ENCODE measurements at places on chromosomes 13 and 19.

DNA sequence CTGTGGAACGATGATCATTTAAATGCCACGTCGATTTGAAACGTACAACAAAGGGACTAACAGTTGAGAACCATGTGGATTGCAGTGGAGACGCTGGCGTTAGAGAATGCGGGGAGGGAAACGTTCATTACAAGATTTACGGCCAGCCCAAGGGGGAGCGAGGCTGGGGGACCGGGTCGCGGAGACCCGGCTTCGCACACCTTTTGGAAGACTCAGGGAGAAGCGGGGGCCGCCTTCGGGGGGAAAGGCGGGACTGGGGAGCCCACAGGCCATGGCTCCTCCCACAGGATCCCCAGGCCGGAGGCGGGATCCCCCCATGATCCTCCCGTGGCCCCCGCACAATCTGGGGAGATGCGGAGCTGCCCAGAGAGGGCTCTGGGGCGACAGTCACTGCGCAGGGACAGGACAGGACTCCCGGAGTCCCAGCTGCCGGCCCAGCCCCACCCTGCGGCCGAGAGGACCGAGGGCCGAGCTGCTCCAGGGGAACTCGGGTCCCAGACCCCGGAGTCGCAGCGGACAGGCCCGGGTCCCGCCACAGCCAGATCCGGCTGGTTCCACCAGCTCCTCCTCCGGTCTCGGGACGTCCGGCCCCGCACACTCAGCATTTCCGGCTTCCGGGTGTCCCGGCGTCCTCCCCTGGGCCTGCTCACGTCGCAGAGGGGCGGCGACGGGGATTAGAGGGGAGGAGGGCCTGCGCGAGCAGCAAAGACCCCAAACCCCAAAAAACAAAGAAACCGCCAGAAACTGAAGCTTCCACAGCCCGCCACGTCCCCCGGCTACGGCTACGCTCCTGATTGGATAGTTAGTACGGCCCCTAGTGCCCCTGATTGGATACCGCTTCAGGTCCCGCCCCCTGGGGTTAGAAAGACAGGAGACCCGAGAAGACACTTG, 21.1 kb upstream of the OR10H1 start:
- peak; percentile 91 for DNase-seq

DNA sequence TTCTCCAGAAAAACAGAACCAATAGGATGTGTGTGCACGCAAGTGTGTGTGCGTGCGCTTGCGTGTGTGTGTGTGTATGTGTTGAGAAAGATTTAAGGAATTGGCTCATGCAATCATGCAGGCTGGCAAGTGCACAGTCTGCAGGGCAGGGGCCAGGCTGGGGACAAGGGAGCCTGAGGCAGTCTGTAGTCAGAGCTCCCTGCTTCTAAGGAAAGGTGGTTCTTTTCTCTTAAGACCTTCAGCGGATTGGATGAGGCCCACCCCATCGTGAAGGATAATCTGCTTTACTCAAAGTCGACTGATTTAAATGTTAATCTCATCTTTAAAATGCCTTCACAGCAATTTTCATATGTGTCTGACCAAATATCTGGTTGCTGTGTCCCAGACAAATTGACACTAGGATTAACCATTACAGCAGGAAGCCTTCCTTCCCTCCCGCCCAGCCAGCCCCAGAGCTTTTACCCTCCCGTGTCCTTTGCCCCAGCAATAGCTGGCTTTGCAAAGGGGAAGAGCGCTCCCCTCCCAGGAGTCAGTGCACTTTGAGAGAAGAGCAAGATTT, 15.0 kb upstream of the NAXD start:
- DNase-seq, result no peak

GRCh38 chr13:35055705-35056104, 113.6 kb downstream of the NBEA start:
- DNase-seq, result no peak

DNA sequence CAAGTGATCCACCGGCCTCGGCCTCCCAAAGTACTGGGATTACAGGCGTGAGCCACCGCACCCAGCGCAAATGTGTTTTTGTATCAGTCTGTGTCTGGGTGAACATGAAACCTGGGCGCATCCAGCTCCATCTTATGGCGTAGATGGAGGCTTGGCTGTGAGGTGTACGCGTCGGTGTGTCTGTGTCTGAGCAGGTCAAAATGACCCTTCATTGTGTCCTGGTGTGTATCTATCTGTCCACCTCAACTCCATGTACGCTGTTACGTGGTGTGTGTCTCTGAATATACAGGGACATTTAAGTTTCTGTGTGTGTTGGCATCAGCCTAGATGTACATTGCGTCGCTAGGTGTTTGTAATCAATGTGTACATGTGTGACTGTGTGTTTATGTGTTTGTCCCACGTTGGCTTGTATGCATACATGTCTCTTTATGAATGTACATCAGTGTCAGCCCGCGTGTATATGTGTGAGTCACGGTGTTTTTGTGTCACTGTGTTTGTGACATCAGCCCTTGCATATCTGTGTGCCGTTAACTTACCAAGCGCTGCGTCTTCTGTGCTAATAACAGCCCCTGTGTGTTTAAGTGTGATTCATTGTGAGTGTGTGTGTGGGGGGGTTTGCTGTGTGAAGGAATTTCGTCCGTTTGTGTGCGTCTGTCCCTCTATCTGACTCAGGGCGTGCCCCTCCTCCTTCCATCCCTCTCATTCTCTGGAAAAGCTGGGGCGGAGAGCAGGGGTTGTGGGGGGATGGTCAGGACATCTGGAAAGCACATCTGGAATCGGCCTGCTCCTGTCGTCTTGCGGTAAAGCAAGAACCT, 6.4 kb downstream of the AXL start:
- peak; percentile 99 for DNase-seq

DNA sequence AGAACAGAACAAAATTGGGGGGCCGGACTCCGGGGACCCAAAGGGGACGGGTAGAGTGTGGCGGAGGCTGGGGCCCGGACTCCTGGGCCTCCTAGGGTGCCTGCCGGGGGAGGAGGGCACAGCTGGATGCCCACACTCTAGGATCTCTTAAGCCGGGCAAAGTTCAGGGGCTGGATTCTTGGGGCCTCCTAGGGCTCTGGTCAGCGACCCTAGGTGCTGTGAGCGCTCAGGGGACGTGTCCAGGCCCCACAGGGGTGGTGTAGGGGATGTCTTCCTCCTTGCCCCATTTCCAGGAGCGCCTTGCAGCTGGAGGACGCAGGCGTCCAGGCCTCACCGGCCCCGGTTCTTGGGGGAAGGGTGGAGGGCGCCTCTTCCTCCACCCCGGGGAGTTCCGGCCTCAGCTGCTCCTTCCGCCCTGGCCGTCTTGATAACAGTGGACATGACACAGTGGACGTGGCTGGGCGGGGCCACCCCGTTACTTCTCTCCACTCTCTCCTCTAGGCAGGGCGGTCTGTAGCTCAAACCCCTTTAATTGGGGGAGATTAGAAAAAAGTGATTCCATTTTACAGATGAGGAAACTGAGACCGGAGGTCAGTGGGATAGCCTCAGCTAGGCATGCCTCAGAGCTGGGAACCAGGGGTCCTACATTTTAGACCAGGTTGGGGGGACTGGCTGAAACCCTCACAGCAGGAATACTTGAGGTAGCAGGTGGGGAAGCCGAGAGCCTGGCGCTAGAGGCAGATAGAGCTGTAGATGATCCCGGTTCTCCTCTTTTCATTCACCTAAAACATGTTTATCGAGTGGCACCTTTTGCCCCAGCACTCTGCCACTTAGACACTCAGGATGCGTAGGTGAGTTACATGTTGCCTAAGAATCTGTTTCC, 705 bp downstream of the STXBP2 start:
- DNase-seq, result peak; percentile 17

DNA sequence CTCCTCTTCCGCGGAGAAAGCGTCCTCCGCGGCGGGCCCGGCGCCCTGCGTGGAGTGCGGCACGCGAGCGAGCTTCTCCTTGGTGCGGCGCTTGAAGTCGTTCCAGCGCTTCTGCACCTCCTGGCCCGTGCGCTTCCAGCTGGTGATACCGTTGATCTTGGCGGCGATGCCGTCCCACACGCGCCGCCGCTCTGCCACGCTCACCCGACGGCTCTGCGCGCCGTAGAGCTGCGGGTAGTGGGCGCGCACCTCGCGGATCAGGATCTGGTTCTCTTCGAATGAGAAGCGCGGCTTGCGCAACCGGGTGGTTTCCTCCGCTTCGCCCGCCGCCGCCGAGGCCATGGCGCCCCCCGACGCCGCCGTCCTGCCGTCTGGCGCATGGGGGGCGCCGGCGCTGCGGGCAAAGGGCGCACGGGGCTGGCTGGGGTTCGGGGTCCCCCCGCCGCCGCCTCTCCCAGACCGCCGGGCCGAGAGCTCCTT, 941 bp downstream of the MYPOP start:
- peak; percentile 59 for DNase-seq

GRCh38 chr13:33918199-33918932, 100.4 kb downstream of the RFC3 start:
- DNase-seq, result peak; percentile 85

- DNase-seq, result peak; percentile 14
Observed at GRCh38 chr19:37218592-37218935, 550 bp downstream of the ZNF383 start.

GRCh38 chr19:4063369-4064148, 3.1 kb downstream of the ZBTB7A start:
- DNase-seq, result no peak

DNA sequence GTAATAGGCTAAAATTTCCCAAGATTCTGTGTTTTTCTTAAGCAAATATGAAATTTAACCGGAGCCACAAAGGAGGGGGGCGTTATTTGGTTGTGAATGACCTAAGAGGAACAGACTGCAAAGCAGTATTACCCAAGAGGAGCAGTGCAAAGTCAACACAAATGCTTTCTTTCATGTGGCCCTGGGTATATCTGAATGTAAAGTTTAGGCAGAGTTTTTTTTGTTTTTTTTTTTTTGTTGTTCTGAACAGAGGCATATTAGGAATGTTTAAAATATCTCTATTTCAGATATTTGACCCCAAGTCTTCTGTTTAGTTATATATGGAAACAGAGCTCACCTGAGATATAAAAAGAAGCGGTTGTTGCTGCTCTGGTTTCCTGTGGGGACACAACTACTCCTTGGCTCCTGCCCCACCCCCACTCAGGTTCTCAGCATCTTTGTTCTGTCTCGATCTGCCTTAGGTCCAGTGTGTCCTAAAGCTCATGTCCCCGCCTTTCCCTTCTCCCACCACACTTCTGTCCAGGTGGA, 220.7 kb downstream of the RFC3 start:
- no peak for DNase-seq

DNA sequence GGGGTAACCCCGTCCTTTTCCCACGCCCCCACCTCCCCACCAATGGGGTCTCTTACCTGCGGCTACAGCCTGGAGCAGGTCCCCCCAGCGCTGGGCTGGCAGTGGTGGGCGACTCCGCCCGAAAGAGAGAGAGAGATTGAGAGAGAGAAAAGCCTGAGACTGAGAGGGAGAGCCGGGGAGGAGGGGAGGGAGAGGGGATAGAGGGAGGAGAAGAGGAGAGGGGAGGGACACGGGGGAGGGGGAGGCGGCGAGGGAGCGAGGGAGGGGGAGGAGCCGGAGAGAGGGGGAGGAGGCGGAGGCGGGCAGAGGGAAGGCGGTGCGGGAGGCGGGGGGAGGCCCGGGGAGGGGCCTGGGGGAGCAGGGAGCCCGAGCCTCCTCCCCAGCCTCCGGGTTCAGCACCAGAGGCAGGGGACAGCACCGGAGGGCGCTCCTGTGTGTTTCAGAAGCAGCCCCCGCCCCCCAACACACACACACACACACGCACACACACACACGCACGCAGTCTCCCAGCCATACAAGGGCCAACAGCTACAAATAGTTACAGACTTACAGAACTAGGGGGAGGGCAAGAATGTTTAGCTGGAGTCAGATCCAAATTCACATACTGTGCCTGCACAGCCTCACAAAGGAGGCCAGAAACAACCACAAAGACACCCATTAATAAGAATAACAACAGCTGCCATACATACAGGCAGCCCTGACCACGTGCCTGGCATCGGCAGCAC, at the start of gene SLC8A2:
TSS of gene SLC8A2 (minus strand) at position 161 of the 725 bp plus-strand sequence. CDS start 5,490 bp downstream, outside the sequence.
- peak; percentile 79 for DNase-seq

GRCh38 chr13:32267836-32268439, 47.2 kb downstream of the ZAR1L start:
- DNase-seq, result no peak

DNA sequence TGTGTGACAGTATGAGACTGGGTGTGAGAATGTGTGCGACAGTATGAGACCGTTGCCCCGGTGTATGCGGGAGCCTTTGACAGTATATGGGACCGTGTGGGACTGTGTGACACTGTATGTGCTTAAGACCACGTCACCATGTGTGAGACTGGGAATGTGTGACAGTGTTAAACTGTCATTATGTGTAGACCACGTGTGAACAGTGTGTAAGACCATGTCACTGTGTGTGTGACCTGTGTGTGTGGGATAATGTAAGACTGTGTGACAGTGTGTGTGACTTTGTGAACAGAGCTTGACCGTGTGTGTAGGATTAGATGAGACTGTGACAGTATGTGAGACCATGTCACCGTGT, 549 bp downstream of the ZNF583 start:
- no peak for DNase-seq
